ENCODE measurements at places on chromosomes 1 and 21. TPM values are rescaled to one million over a fixed set of nuclear protein-coding genes. Genes with fewer than 3 reads are reported as not detected.

DNA sequence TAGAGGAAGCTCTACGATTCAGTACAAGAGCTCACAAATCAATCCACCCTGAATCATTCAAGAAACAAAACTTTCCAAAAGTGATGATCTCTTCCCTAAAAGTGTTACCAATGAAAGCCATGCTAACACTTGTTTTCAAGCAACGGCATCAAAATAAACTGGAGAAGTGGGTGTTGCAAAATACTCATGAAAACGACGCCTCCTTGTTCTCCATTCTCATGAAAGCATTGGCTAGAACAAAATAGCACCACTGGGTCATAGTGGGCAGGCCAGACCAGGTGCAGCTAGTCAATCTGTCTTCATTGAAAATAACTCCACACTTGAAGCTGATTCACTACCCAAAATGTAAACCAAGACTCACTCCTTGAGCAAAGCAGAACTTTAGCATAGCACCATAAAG lies 4.3 kb downstream of the TIAM1 start:
- peaks cover 8% of the 10 kb centered on the region for H3K4me1 ChIP-seq
- H3K4me3 ChIP-seq = no peak overlapping the region
- DNase-seq = no peak
- H3K27ac ChIP-seq = no peak overlapping the region

DNA sequence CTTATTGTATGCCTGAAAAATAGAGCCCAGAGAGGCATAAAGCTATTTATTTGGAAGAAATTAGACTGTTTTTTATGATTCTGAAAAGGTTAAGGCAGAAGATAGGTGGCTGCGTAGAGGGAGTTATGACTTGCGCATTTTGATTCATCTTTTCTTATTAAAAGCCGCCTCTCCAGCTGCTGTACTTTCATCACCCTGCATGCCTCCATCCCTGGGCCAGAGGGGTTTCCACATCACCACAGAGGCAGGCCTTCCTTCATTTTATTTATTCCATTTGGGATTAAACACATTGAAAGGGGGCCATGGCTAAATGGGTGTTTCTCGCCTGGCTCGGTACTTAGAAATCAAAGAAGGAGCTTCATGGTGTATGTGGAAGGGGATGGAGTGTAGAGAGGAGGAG lies 14.6 kb upstream of the RGS8 start:
- DNase-seq = no peak
- no peaks in the 10 kb centered on the region for H3K36me3 ChIP-seq
- H3K27me3 ChIP-seq = no peaks in the 10 kb centered on the region
- H3K4me1 ChIP-seq = no peaks in the 10 kb centered on the region

DNA sequence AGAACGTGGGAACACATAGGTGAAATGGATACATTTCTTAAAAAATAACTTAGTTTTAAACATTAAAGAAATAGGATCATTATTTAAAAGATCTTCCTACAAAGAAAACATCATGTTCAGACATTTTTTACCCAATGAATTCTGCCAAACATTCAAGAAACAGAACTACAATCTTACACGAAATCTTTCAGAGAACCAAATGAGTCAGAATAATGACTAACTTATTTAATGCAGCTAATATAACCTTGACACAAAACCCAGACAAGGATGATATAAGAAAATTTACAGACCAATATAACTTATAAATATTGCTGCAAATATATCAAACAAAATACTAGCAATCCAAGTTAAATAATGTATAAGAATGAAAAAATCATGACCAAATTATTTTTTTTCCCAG lies 220.1 kb upstream of the KCNK2 start:
- H3K27me3 ChIP-seq = no peaks in the 10 kb centered on the region
- no peak overlapping the region for H3K4me3 ChIP-seq
- H3K4me1 ChIP-seq = no peaks in the 10 kb centered on the region
- no peaks in the 10 kb centered on the region for H3K36me3 ChIP-seq
- no peak for DNase-seq

- no peaks in the 10 kb centered on the region for H3K27me3 ChIP-seq
- peaks cover 3% of the 10 kb centered on the region for H3K4me1 ChIP-seq
- no peak overlapping the region for H3K27ac ChIP-seq
- no peaks in the 10 kb centered on the region for H3K36me3 ChIP-seq
Observed at GRCh38 chr21:34043333-34043732, 30.0 kb upstream of the MRPS6 start.

DNA sequence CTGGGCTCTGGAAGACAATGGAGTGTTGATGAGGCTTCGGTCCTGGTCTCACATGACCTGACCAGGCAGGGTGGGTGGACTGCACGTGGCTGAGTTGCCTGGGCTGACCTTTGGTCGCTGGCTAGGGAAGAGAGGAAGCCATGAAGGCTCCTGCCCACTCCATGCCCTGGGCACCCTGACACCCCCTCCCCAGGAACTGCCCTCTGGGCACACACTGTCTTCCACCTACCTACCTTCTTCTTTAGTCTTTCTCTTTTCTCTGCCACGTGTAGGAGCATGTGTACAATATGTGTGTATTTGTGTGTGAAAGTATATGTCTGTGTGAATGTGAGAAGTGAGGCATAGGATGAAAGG lies 15.1 kb downstream of the POU3F1 start:
- no peaks in the 10 kb centered on the region for H3K36me3 ChIP-seq
- no peak for DNase-seq
- H3K4me3 ChIP-seq = no peak overlapping the region
- no peaks in the 10 kb centered on the region for H3K27me3 ChIP-seq

The TARBP1 gene
- total RNA-seq = 30.0 TPM

Data from CD4-positive, CD25-positive, alpha-beta regulatory T cell (primary cell).